Stimulated activated CD4-positive, alpha-beta T cell treated with anti-CD3 and anti-CD28 coated beads, Interleukin-15, amount 100 ng/mL, for 1 hour (primary cell): ENCODE measurements at places on chromosomes 4 and X.

GRCh38 chrX:16496175-16496574, 153.8 kb upstream of the S100G start:
- no peak for DNase-seq

GRCh38 chr4:75673959-75674328, 733 bp upstream of the G3BP2 start:
- no peak for DNase-seq

- no peak for DNase-seq
Observed at GRCh38 chrX:41118156-41118555, 32.9 kb downstream of the USP9X start.

GRCh38 chr4:108031427-108032083, 41.9 kb downstream of the HADH start:
- no peak for DNase-seq

DNA sequence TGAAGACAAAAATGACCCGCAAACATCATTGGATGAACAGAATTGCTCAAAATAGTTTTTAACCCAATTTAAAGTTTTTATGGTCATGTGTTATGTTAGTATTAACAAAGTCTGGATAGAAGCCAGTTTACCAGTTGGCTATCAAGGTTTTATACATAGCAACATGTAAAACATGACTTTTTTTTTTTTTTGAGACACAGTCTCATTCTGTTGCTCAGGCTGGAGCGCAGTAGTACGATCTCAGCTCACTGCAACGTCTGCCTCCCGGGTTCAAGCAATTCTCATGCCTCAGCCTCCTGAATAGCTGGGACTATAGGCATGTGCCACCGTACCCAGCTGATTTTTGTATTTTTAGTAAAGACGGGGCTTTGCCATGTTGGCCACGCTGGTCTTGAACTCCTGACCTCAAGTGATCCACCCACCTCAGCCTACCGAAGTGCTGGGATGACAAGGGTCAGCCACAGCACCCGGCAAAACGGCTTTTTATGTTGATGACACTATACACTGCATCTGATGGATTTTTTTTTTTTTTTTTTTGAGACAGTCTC, 3.4 kb downstream of the SAT1 start:
- DNase-seq = no peak
